ENCODE measurements at places on chromosomes 1 and 21. TPM values are rescaled to one million over a fixed set of nuclear protein-coding genes. Genes with fewer than 3 reads are reported as not detected.
A peak's percentile ranks its signal among the peaks of the same experiment; 100 is the strongest.

Gene GBP6
- total RNA-seq, result not detected

DNA sequence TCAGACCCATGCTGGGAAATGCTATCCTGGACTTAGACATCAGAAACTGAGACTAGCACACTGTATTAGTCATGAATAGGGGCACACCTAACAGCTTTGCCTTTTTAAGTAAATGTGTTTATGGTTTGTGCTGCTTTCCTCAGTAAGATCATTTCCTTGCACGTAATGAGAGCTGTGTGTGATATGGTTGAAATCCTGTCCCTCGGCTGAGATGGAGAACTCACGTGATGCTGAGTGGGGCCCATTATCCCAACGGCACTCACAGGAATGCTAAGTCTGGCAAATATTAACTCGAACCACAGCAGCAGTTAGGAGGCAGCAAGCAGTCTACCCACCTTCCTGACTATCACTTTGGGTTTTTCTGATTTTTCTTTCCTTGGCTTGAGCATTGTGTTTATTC lies 38.2 kb downstream of the BCL9 start:
- H3K4me3 ChIP-seq, result no peak overlapping the region
- no peak overlapping the region for H3K27ac ChIP-seq
- peaks cover 18% of the 10 kb centered on the region for H3K27me3 ChIP-seq
- peaks cover 9% of the 10 kb centered on the region for H3K4me1 ChIP-seq
- DNase-seq, result no peak
- H3K36me3 ChIP-seq, result no peaks in the 10 kb centered on the region

- peaks cover 5% of the 10 kb centered on the region for H3K36me3 ChIP-seq
- no peak for DNase-seq
- H3K27ac ChIP-seq, result peak overlapping the region; percentile 19
Measured at GRCh38 chr1:218472885-218473284, 127.7 kb downstream of the TGFB2 start.

DNA sequence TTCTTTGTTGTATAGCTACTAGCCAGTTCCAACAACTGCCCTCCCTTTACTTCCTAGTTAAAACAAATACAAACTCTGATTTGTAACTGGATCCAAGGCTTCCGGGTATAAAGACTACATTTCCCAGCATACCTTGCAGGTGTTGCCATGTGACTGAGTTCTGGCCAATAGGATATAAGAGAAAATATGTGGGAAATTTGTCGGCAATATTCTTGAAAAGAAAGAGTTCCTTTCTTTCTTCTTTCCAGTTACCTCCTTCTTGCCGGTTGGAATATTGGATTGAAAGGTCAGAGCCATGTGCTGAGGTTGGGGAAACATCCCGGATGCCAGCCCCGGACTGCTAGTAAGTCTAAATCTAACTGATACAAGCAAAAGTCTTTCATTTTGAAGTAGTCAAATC lies 23.0 kb upstream of the ZBTB40 start:
- H3K27me3 ChIP-seq, result peaks cover 15% of the 10 kb centered on the region
- H3K4me1 ChIP-seq, result no peaks in the 10 kb centered on the region
- no peak overlapping the region for H3K27ac ChIP-seq
- peak; percentile 38 for DNase-seq
- peak overlapping the region; percentile 91 for H3K4me3 ChIP-seq

DNA sequence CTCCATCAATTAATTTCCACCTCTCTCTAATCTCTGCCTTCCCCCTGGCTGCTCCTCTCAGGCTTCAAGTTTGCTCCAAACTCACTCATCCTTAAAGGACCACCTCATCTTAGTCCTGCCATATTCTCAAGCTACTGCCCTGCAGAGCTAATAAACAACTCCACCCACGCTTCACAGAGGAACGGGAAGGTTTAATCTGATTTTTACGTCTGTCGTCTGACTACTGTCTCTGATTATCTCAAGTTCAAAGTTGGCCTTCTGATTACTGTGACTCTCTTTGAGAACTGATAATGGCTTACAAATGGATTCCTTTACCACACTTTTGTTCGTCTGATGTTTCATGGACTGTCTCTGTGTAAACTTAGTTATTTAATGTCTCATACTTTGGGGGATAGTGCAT lies 7.6 kb upstream of the CPT2 start:
- no peak overlapping the region for H3K4me3 ChIP-seq
- no peaks in the 10 kb centered on the region for H3K27me3 ChIP-seq
- H3K4me1 ChIP-seq, result peaks cover 39% of the 10 kb centered on the region
- peak overlapping the region; percentile 6 for H3K27ac ChIP-seq
- no peak for DNase-seq
- no peaks in the 10 kb centered on the region for H3K36me3 ChIP-seq

Gene ZFP69B
- total RNA-seq, result 3.7 TPM

GRCh38 chr1:93324486-93325464 lies 20.9 kb upstream of the DR1 start:
- peaks cover 49% of the 10 kb centered on the region for H3K4me1 ChIP-seq
- H3K27ac ChIP-seq, result peak overlapping the region; percentile 74
- H3K4me3 ChIP-seq, result peak overlapping the region; percentile 65
- no peaks in the 10 kb centered on the region for H3K27me3 ChIP-seq

Gene NEGR1
- total RNA-seq, result 52.8 TPM
